Thoracic aorta (tissue), 2 donors: ENCODE measurements at places on chromosomes 4 and X. TPM values are rescaled to one million over a fixed set of nuclear protein-coding genes. Genes with fewer than 3 reads are reported as not detected.

The AMBN gene
- not detected for total RNA-seq

The GAGE12F gene
- not detected for total RNA-seq

The NFXL1 gene
- 13.1 TPM for total RNA-seq

The TRPC3 gene
- total RNA-seq: 0.27 TPM

The CD38 gene
- 3.2 TPM for total RNA-seq

The SULT1E1 gene
- 0.54 TPM for total RNA-seq

The FAM47E gene
- 0.42 TPM for total RNA-seq

The KLHL5 gene
- 29.6 TPM for total RNA-seq

The HSFX4 gene
- total RNA-seq: not detected

The FDCSP gene
- total RNA-seq: not detected

The PDZD11 gene
- total RNA-seq: 21.3 TPM

The SMPX gene
- total RNA-seq: 10.4 TPM

The IL21 gene
- total RNA-seq: not detected

The BMPR1B gene
- total RNA-seq: 12.9 TPM

The GSX2 gene
- not detected for total RNA-seq

The CCDC110 gene
- 0.35 TPM for total RNA-seq

The SYN1 gene
- total RNA-seq: 0.85 TPM

The ITGB1BP2 gene
- 52.6 TPM for total RNA-seq

The NLGN3 gene
- 1.1 TPM for total RNA-seq

The AIMP1 gene
- total RNA-seq: 12.6 TPM

The NHS gene
- total RNA-seq: 23.3 TPM

The VCX3A gene
- total RNA-seq: not detected

The FHIP1A gene
- 4.9 TPM for total RNA-seq

The TLR3 gene
- 3.5 TPM for total RNA-seq

The GABRA4 gene
- not detected for total RNA-seq

The DDX53 gene
- total RNA-seq: not detected

The KCNIP4 gene
- not detected for total RNA-seq

The NUP54 gene
- total RNA-seq: 17.9 TPM

The FANCB gene
- 1.8 TPM for total RNA-seq

The MAGEB6B gene
- not detected for total RNA-seq

The ZBTB49 gene
- total RNA-seq: 8.4 TPM

The CXCL3 gene
- total RNA-seq: 4.9 TPM

The ZNF185 gene
- total RNA-seq: 8.5 TPM

The ARMCX1 gene
- total RNA-seq: 30.1 TPM
